SK-N-SH (cell line): ENCODE measurements at places on chromosomes 6 and 20. TPM values are rescaled to one million over a fixed set of nuclear protein-coding genes. Genes with fewer than 3 reads are reported as not detected.

Gene SLC26A8
- polyA plus RNA-seq, result not detected in 2 replicates

Gene APOM
- polyA plus RNA-seq, result 6.8 and 7.2 TPM in 2 replicates

DNA sequence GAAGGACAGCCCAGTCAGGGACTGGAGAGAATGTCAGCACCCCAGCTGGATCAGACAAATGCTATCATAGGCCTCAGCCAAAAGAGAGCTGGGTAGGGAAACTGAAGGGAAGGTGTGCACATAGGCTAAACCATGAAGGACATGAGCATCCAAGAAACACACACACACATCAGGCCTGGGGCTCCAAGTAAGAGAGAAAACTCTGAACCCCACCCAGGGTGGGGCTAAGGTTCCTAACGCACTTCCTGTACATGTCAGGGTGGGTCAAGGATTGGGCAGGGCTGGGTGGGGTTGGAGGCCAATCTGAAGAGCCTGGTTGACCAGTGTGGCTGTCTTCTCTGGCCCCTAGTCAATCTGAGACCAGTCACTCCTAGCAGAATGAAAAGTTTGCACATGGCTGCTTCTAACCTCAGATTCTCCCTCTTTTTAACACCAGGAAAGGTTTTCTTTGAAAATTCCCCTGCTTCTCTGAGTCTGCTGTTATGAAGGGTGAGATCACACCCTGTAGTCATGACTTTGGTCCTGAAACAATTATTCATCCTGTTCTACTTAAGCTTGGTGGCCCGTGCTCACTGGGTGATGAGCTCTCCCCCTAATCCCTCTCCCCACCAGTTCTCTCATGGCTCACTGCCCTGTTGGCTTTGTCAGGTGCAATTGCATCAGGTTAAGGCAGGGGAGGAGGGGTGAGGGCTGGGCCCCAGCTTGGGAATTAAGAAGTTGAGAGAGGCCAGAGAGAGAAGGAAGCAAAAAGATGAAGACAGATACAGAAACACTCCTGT is 88.4 kb downstream of the MAFB start:
- DNase-seq, result no peak

Gene HCRTR2
- not detected in 2 replicates for polyA plus RNA-seq

GRCh38 chr6:26553264-26553634 is 15.1 kb downstream of the HMGN4 start:
- DNase-seq, result peak; percentile 74

GRCh38 chr20:5933802-5934436 is 16.4 kb downstream of the TRMT6 start:
- peak; percentile 48 for DNase-seq

- no peak for DNase-seq
Observed at GRCh38 chr6:128005009-128005408, 104.2 kb upstream of the THEMIS start.

- no peak for DNase-seq
Observed at GRCh38 chr6:64259372-64259771, 623.8 kb downstream of the PHF3 start.

Gene TSBP1
- polyA plus RNA-seq, result not detected in 2 replicates

Gene EGFL8
- polyA plus RNA-seq, result 7.7 and 10.7 TPM in 2 replicates

GRCh38 chr20:54083459-54083858 is 13.1 kb upstream of the BCAS1 start:
- DNase-seq, result no peak

Gene SLC32A1
- polyA plus RNA-seq, result not detected in 2 replicates

- DNase-seq, result no peak
Observed at GRCh38 chr6:65259059-65259458, 448.0 kb downstream of the EYS start.

DNA sequence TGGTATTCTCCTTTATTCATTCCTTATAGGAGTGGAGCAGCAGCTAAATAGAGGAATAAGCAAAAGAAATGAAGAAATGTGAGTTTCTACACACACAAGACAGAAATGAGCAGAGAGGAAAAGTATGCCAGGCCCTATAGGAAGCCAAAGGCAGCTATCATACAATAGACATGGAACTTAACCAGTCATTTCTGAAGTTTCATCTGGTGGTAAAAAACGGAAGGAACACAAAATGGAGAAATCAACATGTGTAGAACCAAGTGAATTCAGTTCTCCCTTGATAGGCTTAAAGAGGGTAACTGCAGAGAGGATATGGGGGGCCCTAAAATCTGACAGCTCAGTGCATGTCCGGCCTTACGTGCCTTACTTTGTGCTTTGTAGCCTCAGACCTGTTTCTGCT is 44.6 kb downstream of the TSBP1 start:
- no peak for DNase-seq

DNA sequence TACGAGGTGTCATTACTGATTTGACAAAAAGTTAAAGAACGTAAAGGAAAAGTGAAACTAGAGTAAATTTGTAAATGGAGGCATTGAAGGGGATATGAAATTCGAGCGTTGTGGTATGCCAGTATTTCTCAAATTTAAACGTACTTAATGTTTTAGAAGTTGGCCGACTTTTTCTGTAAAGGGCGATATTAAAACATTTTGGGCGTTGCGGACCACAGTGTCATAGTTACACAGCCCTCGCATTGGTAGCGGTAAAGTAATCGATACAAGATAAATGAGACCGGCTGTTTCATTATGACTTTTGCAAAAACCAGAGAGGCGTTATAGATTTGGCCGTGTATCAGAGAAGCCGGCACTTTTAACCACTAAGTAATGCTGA is 39.6 kb downstream of the OR2B2 start:
- no peak for DNase-seq

DNA sequence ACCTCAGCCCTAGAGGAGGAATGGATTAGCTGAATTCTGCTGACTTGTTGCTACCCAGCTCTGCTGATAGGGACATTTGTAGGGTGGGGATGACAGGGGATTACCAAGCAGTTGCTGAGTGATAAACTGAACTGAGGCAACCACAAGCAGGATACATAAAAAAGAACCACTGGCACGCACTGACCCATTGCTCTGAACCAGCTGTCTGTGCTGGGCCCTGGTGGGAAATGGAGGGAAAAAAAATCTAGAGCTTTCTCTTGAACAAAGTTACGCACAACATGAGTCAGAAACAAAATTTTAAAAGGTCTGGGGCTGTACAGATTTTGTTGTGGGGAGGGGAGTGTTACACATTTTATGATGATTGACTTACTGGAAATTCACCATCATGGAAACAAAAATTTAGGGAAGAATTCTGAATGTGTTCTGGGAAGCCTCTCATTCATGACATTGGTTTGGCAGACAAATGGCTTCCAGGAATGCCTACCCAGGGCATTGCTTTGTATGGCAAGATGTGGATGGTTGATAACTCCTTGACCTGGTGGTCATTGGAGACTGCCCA is 37.7 kb downstream of the FOXO3 start:
- no peak for DNase-seq

- no peak for DNase-seq
Observed at GRCh38 chr6:116866281-116866871, 10.7 kb upstream of the RFX6 start.
